ENCODE measurements at places on chromosomes 5 and 9.

- no peak for DNase-seq
These were observed 14.8 kb downstream of the NCS1 start for GRCh38 chr9:130186839-130187522.

DNA sequence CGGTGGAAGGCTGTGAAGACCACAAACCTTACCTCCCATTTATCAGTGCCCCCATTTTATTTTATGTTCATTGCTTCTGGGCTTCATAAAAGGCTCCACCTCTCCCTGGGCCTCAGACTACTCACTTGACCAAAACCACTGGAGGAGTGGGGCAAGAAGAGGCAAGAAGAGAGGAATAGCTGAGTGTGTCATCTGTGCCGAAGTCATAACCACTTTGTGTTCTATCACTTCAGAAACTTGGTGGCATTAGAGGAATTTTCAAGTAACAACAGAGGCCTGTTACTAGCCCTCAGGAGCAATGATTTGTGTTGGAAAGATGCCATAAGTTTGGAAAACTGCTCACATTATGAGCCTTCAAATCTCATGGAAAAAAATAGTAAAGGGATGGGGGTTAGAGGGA, 88.7 kb upstream of the PIK3R1 start:
- no peak for DNase-seq

GRCh38 chr5:154176181-154176580, 14.4 kb upstream of the GALNT10 start:
- no peak for DNase-seq

DNA sequence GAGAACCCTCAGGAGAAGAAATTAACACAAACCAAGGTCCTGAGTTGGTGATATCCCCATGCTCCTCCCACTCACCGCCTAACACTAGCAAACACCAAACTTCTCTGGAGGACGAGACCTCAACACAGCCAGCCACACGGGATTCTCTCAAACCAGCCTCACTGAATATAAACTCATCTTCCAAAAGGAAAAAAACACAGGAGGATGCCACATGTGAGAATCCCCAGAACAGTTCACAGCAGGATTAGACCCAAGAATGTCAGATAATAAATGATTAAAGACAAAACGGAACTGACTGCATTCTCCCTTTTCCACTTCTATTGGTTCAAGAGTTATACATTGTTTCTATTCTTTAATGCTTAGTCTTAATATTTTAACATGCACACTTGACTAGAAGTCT, 89.2 kb downstream of the LPAR1 start:
- DNase-seq, result no peak

GRCh38 chr9:76464706-76465105, 5.7 kb downstream of the GCNT1 start:
- DNase-seq, result no peak

GRCh38 chr5:133562554-133562953, 49.8 kb downstream of the FSTL4 start:
- no peak for DNase-seq

DNA sequence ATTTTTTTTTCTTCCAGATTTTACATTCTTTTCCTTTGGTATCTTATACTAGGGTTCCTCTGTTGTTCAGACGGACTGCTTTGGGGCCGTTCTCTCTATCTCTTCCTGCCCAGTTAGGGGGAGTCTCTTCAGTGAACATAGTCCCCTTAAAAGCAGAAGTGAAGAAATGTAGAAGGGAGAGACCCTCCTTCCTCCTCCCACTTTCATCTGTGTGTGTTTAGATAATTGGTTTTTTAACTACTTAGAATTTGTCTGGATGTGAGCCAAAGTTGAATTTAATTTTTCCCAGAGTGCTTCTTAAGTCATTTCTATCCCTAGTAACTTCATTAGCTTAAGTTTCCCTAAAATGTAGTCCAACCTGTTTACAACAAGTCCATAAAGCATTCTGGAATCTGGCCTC, 167.5 kb downstream of the HACD4 start:
- DNase-seq, result no peak

GRCh38 chr5:100643473-100643872, 108.3 kb downstream of the FAM174A start:
- DNase-seq, result no peak
